ENCODE measurements at places on chromosomes 6 and 20. TPM values are rescaled to one million over a fixed set of nuclear protein-coding genes. Genes with fewer than 3 reads are reported as not detected.

Gene OR2H2
- not detected for total RNA-seq

Gene RPS21
- total RNA-seq, result 1,875 TPM

Gene PSMB9
- 319 TPM for total RNA-seq

Gene BIRC7
- 0.74 TPM for total RNA-seq

Gene SPATS1
- total RNA-seq, result not detected

Gene OPRM1
- not detected for total RNA-seq

Gene ACSS1
- 42.5 TPM for total RNA-seq

- H3K4me3 ChIP-seq, result peak overlapping the region; percentile 28
- no peaks in the 10 kb centered on the region for H3K4me1 ChIP-seq
- DNase-seq, result no peak
Measured at GRCh38 chr6:169424821-169425240, 171.2 kb upstream of the THBS2 start.

- peaks cover 9% of the 10 kb centered on the region for H3K36me3 ChIP-seq
- H3K27me3 ChIP-seq, result peaks cover 28% of the 10 kb centered on the region
- peaks cover 49% of the 10 kb centered on the region for H3K4me1 ChIP-seq
- no peak overlapping the region for H3K4me3 ChIP-seq
- H3K27ac ChIP-seq, result peak overlapping the region; percentile 22
Measured at GRCh38 chr6:150001295-150002008, 23.9 kb downstream of the RAET1L start.

- peaks cover 51% of the 10 kb centered on the region for H3K4me1 ChIP-seq
- no peaks in the 10 kb centered on the region for H3K27me3 ChIP-seq
- peaks cover 31% of the 10 kb centered on the region for H3K36me3 ChIP-seq
- peak overlapping the region; percentile 73 for H3K27ac ChIP-seq
- DNase-seq, result no peak
Measured at GRCh38 chr20:53853111-53853713, 217.2 kb downstream of the BCAS1 start.

DNA sequence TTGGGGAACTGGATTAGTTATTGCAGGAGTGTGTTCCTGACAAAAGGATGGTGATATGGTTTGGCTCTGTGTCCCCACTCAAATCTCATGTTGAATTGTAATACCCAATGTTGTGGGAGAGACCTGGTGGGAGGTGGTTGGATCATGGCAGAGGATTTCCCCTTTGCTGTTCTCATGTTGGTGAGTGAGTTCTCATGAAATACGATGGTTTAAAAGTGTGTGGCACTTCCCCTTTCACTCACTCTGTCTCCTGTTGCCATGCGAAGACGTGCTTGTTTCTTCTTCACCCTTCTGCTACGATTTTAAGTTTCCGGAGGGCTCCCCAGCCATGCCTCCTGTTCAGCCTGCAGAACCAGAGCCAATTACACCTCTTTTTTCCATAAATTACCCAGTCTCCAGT is 16.2 kb upstream of the TREM1 start:
- H3K36me3 ChIP-seq, result peaks cover 24% of the 10 kb centered on the region
- no peak overlapping the region for H3K4me3 ChIP-seq
- peaks cover 50% of the 10 kb centered on the region for H3K4me1 ChIP-seq
- DNase-seq, result no peak

GRCh38 chr6:80165143-80165542 is 58.7 kb downstream of the BCKDHB start:
- H3K4me1 ChIP-seq, result peaks cover 13% of the 10 kb centered on the region
- no peaks in the 10 kb centered on the region for H3K27me3 ChIP-seq
- peak overlapping the region; percentile 53 for H3K27ac ChIP-seq
- peaks cover 2% of the 10 kb centered on the region for H3K36me3 ChIP-seq
- peak overlapping the region; percentile 26 for H3K4me3 ChIP-seq

DNA sequence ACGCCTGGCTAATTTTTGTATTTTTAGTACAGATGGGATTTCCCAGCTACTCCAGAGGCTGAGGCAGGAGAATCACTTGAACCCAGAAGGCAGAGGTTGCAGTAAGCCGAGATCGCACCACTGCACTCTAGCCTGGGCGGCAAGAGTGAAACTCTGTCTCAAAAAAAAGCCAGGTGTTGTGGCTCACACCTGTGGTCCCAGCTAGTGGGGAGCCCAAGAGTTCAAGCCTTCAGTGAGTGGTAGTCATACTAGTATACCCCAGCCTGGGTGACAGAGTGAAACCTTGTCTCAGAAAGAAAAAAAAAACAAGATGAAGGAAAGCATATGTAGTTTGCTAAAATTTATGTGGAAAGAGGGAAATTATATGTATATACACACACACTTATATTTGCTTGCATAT is 20.0 kb upstream of the POU5F1 start:
- H3K27me3 ChIP-seq, result no peaks in the 10 kb centered on the region
- H3K36me3 ChIP-seq, result peaks cover 2% of the 10 kb centered on the region
- H3K4me1 ChIP-seq, result peaks cover 11% of the 10 kb centered on the region
- H3K4me3 ChIP-seq, result no peak overlapping the region
- no peak overlapping the region for H3K27ac ChIP-seq
- no peak for DNase-seq

- H3K27ac ChIP-seq, result peak overlapping the region; percentile 95
- peak; percentile 77 for DNase-seq
- H3K4me1 ChIP-seq, result peaks cover 71% of the 10 kb centered on the region
- H3K27me3 ChIP-seq, result no peaks in the 10 kb centered on the region
- H3K36me3 ChIP-seq, result peaks cover 37% of the 10 kb centered on the region
- peak overlapping the region; percentile 82 for H3K4me3 ChIP-seq
Measured at GRCh38 chr6:111793711-111794111, 79.5 kb downstream of the FYN start.

GRCh38 chr20:7090001-7090400 is 322.5 kb downstream of the BMP2 start:
- H3K4me3 ChIP-seq, result no peak overlapping the region
- no peaks in the 10 kb centered on the region for H3K4me1 ChIP-seq
- no peak overlapping the region for H3K27ac ChIP-seq
- H3K27me3 ChIP-seq, result no peaks in the 10 kb centered on the region
- no peaks in the 10 kb centered on the region for H3K36me3 ChIP-seq

DNA sequence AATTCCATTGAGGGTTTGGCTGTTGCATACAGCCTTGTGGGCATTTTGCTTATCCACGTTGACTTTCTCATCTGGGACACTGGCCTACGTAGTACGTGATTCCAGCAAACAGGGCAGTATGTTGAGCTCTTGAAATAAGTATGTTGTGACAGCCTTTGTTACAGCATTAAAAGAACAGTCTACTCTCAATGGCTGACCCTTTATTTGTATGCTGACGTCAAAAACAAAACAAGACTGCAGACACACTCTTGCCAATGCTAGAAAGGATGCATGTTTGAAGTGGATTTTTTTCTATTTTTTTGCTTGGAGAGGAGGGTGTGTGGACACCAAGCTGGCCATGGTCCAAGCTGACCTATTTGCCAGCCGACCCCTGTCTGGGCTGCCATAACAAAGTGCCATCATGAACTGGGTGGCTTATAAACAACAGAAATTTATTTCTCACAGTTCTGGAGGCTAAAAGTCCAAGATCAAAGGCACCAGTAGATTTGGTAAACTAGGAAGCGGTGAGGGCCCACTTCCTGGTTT is 10.8 kb upstream of the SNHG17 start:
- peak overlapping the region; percentile 88 for H3K27ac ChIP-seq
- no peak for DNase-seq
- peaks cover 26% of the 10 kb centered on the region for H3K4me1 ChIP-seq
- H3K36me3 ChIP-seq, result peaks cover 15% of the 10 kb centered on the region
- peaks cover 6% of the 10 kb centered on the region for H3K27me3 ChIP-seq
- peak overlapping the region; percentile 78 for H3K4me3 ChIP-seq

GRCh38 chr6:112683106-112683505 is 336.0 kb downstream of the RFPL4B start:
- H3K36me3 ChIP-seq, result no peaks in the 10 kb centered on the region
- H3K4me1 ChIP-seq, result no peaks in the 10 kb centered on the region

GRCh38 chr6:11824986-11825385 is 46.4 kb upstream of the ADTRP start:
- H3K4me3 ChIP-seq, result no peak overlapping the region
- no peaks in the 10 kb centered on the region for H3K36me3 ChIP-seq
- no peak for DNase-seq
- H3K27ac ChIP-seq, result no peak overlapping the region

DNA sequence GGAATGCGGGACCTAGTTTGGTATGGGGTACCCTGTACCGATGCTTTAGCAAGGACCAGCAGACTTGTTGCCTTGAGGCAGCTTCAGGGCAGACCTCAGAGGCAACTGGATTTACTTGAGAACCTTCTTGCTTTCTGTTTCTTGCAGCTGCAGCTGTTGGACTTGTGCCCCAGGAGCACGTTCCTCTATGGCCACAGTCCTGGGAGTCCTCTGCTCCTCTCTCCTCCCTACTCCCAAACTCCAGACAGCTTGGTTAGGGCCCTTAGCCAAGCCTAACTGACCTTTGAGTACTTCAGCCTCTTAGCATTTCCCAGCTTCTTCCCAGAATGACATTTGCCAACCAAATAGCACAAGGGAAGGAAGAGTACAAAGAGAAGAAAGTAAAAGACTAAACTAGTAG is 34.7 kb downstream of the GHRH start:
- no peaks in the 10 kb centered on the region for H3K27me3 ChIP-seq
- H3K27ac ChIP-seq, result no peak overlapping the region
- peaks cover 76% of the 10 kb centered on the region for H3K36me3 ChIP-seq

GRCh38 chr6:146310628-146311027 is 233.0 kb upstream of the RAB32 start:
- H3K27me3 ChIP-seq, result no peaks in the 10 kb centered on the region
- no peak overlapping the region for H3K4me3 ChIP-seq

- H3K27ac ChIP-seq, result no peak overlapping the region
- H3K36me3 ChIP-seq, result no peaks in the 10 kb centered on the region
- no peaks in the 10 kb centered on the region for H3K4me1 ChIP-seq
- no peak for DNase-seq
Measured at GRCh38 chr6:123715006-123715863, 78.5 kb upstream of the TRDN start.

DNA sequence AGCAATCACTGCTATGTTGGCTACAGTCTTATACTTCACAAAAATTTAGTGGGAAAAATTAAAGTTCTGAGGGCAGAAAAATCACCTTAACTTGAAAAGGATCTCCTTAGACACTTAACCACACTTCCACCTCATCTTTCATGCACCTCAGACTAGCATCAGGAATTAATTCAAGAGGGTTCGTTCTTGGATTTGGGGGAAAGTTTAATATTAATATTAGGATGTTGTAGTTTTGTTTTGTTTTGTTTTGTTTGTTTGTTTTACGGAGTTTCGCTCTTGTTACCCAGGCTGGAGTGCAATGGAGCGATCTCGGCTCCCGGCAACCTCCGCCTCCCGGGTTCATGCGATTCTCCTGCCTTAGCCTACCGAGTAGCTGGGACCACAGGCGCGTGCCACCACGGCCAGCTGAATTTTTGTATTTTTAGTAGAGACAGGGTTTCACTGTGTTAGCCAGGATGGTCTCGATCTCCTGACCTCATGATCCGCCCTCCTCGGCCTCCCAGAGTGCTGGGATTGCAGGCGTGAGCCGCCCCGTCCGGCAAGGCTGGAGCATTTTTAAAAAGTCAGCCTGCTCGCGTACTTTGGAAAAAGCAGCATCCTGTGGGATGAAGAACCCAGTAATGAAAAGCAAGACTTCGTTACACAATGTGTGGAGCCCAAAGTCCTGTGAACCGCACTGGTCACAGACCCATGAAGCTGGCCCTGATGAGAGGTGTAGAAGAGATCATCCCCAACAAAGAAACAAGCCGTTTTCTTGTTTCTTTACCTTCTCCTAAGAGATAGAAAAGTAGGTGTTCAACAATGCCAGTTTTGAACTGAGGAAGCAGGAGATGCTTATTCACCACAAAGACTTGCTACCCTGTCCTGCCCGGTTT is 194.9 kb downstream of the GPX5 start:
- no peak overlapping the region for H3K4me3 ChIP-seq
- H3K36me3 ChIP-seq, result no peaks in the 10 kb centered on the region
- no peak overlapping the region for H3K27ac ChIP-seq
- H3K27me3 ChIP-seq, result peaks cover 47% of the 10 kb centered on the region

DNA sequence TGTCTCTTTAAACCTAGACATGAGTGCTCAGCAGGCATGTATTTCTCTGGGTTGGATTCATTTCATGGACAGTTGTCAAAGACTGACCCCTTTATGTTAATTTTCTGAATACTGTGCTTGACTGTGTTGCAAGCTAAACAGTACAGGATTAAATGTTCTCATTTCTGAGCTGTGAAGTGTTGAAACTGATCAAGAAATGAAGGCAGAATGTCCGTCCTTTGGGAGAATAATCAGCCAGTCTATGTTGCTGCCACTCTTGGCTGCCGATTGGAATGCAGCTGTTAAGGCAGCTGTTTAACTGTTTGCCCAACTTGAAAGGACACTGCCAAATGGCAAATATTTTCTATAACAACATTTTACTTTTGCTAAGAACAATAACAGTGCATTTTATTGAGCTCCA is 87.3 kb downstream of the CEP57L1 start:
- peaks cover 7% of the 10 kb centered on the region for H3K4me1 ChIP-seq
- no peak overlapping the region for H3K27ac ChIP-seq
- H3K36me3 ChIP-seq, result no peaks in the 10 kb centered on the region
- H3K4me3 ChIP-seq, result no peak overlapping the region
- H3K27me3 ChIP-seq, result peaks cover 46% of the 10 kb centered on the region
- no peak for DNase-seq

DNA sequence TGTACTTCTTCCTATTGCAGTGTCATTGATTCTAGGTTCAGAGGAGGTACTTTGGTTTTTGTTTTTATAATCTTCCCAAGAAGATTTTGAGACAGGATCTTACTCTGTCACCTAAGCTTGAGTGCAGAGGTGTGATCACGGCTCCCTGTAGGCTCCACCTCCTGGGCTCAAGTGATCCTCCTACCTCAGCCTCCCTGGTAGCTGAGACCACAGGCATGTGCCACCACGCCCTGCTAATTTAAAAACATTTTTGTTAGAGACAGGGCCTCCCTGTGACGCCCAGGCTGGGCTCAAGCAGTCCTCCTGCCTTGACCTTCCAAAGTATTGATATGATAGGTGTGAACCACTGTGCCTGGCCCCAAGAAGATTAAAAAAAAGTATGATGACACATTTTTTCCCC is 3.4 kb upstream of the SLC17A5 start:
- H3K27ac ChIP-seq, result no peak overlapping the region
- peaks cover 2% of the 10 kb centered on the region for H3K36me3 ChIP-seq
- peaks cover 19% of the 10 kb centered on the region for H3K4me1 ChIP-seq
- no peak overlapping the region for H3K4me3 ChIP-seq
- H3K27me3 ChIP-seq, result no peaks in the 10 kb centered on the region

GRCh38 chr6:96631248-96631647 is 68.3 kb downstream of the FHL5 start:
- H3K36me3 ChIP-seq, result no peaks in the 10 kb centered on the region
- peaks cover 5% of the 10 kb centered on the region for H3K27me3 ChIP-seq
- no peak overlapping the region for H3K27ac ChIP-seq
- DNase-seq, result no peak
- H3K4me3 ChIP-seq, result no peak overlapping the region
- H3K4me1 ChIP-seq, result no peaks in the 10 kb centered on the region

DNA sequence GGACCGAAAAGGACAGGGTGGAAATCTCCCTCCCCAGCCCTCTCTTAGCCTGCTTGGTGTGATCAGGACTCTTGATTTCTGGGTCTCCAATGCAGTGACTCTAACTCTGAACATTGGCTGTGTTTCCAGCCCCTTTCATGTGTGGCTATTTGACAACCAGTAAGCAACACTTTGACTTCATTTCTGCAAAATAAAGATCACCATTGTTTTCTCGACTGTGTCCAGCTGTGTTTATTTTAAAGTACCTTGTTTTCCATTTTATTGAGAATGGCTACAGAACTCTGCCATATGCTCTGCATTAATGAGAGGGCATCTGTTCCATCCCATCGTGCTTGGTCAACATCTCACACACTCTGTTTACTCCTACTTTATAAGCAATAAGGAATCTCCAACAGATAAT is 60.9 kb upstream of the TAGAP start:
- H3K36me3 ChIP-seq, result no peaks in the 10 kb centered on the region
- DNase-seq, result no peak
- peak overlapping the region; percentile 93 for H3K27ac ChIP-seq
- no peak overlapping the region for H3K4me3 ChIP-seq
